ENCODE measurements at places on chromosomes 12 and 14.

DNA sequence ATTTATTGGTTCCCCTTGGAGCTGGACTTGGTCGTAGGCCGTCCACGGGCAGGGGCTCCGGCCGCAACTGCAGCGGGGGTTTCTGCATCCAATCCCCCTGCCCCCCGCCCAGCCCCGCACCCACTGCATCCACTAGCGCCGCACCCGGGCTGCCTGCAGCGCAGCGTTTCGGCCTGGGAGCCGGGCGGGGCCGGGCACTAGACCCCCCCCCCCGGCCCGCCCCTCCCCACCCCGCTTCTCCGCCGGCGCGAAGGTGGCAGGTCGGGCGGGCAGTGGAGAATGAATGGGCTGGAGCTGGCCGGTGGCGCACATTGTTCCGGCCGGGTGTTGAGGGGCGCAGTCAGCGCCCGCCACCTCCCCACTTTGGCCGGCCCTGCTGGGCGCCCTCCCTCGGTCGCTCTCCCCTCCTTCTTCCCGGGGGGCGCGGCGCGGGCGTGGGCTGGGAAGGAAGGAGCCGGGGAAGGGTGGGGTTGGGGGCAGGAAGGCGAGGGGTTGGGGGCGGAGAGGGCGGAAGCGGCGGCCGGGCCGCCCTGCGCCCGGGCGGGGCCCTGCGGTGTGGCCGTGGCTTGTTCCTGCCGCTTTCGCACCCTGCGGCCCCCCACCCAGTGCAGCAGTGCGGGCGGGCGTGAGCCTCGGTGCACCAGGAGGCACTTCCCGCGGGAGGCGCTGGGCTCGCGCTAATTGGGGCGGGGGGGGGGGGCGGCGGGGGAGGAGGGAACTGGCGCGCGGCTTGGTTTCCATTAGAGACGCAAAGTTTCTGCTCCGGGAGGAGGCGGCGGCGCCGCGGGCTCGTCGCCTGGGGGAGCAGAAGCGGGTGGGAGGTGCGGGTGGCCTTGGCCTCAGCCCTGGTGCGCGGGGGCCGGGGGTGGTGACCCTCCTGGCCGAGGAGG is 841 bp downstream of the CALM1 start:
- DNase-seq, result peak; percentile 73

DNA sequence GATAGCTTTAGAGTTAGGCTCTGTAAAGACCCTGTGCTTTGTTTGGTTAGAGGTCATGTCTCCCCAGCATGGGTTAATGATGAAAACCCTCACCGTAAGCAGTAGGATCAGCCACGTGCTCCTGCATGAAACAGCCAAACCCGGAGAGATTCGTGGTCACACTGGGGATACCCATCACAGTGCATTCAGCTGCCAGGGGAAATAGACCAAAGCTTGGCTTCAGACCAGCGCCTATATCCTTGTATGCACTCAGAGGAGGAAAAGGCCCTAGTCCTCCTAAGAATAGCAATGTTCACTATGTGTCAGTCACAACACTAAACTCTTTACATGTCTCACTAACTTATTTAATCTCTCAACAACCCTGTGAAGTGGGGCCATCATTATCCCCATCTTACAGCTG is 16.3 kb downstream of the SPX start:
- DNase-seq, result no peak

DNA sequence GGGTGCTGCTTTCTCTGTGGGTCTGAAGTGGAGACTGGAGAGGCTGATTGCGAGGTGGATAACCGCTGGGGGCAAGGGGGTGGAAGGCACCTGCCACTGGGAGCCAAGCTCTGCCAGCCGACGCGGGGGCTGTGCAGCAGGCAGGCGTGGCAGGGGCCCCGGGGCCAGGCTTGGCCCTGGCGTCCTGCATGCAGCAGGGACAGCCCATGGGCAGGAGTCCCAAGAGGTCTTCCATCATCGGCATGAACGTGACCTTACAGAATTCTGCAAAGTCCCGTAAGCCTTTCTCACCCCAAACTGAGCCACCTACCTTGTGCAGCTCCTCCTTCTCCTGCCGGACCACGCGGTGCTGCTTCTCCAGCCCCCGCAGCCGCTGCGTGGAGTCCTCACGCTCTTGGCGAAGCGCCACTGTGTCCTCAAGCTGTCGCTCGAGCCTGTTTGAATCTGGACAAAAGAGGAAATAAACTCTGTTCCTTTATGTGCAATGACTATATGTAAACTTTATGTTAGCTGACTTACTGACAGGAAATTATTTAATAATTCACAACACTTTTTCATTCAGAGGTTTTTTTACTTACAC is 51.3 kb downstream of the AMN start:
- DNase-seq, result no peak

GRCh38 chr14:68295316-68295816 is 475.8 kb downstream of the RAD51B start:
- no peak for DNase-seq

- no peak for DNase-seq
Measured at GRCh38 chr12:105409279-105409678, 78.8 kb downstream of the C12orf75 start.

GRCh38 chr12:128820723-128821432 is 2.9 kb downstream of the SLC15A4 start:
- DNase-seq, result peak; percentile 72

DNA sequence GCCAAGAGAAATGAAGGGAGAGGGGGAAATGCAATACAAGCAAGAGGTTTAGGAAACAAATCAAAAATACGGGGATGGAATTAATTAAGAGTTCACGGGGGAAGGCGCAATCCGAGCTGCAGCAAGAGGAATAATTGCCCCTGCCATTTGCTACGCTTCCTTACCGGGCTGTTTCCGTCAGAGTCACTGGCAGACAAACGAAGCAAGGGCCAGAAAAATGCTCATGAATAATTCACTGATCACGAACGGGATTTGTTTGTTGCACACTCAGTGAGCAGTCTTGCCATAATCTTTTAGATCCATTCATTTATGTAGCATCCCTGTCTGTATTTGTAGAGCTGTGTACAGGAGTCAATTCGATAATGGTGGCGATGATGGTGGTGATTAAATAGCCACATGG is 39.0 kb downstream of the PLXNC1 start:
- DNase-seq, result no peak

GRCh38 chr12:62264706-62265105 is 4.5 kb downstream of the USP15 start:
- DNase-seq, result no peak

DNA sequence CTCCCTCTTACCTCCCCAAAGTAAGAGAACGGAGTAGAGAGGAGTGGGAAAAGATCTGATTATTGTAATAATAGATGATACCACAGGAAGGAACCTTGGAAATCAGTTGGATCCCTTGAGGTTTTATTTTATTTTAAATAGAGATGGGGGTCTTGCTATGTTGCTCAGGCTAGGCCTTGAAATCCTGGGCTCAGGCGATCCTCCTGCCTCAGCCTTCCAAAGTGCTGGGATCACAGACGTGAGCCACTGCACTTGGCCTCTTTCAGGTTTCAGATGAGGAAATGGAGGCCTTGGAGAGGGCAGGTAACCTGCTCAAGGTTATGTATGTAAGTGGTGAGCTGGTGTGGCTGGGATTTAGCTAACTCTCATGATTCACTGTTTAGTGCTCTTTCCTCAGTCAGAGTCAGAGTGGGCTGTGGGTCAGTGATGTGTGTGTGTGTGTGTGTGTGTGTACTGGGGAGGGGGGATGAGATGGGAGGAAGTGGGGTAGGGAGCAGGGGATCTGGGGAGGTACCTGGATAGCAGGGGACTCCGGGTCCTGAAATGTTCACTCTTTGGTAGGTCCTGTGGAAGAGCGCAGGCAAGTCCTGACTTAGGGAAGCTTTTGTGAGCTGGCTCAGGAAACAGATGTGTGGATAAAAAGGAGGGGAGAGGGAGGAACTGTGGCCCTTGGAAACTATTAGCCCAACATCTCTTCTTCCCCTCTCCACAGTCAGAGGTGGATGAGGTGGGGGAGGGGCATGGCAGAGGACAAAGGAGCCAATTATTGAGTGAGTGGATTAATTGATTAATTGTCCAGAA is 4.7 kb upstream of the CISTR start:
- no peak for DNase-seq

DNA sequence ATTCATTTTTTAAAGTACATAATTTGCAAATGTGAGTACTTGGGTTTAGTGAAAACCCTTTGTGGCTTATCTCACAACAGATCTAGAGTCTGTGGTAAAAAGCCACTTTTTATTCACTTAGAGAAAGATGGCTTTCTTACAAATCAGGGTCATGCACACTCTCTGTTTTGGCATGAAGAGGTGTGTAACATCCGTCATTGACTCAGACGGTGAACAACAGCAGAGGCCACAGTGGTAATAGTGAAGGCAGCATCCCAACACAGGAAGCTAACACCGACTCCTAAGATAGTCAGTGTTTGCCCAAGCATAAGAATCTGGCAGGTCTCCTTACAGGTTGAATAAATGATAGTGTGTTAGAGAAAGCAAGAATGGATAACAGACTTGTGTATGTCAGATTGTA is 593.0 kb downstream of the SOX5 start:
- DNase-seq, result no peak

DNA sequence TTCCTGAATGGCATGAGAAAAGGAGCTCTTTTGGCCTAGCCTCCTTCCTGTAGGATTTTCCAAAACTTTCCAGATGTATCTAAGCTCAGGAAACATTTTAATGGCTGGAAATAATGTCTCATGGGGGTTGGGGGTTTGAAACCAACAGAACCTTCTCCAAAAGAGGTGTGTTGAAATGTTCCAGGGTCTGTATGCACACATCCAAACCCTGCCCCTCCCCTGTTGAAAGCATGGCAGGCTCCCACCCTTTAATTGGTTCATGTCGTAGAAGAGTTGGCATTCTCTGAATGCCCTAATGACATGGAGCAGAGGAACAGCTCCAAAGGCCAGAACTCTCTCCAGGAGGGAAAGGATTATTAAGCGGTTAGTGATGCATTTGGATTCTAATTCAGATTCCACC is 353.2 kb downstream of the ZFP36L1 start:
- DNase-seq, result no peak

GRCh38 chr12:62737188-62737587 is 197.8 kb downstream of the PPM1H start:
- no peak for DNase-seq

DNA sequence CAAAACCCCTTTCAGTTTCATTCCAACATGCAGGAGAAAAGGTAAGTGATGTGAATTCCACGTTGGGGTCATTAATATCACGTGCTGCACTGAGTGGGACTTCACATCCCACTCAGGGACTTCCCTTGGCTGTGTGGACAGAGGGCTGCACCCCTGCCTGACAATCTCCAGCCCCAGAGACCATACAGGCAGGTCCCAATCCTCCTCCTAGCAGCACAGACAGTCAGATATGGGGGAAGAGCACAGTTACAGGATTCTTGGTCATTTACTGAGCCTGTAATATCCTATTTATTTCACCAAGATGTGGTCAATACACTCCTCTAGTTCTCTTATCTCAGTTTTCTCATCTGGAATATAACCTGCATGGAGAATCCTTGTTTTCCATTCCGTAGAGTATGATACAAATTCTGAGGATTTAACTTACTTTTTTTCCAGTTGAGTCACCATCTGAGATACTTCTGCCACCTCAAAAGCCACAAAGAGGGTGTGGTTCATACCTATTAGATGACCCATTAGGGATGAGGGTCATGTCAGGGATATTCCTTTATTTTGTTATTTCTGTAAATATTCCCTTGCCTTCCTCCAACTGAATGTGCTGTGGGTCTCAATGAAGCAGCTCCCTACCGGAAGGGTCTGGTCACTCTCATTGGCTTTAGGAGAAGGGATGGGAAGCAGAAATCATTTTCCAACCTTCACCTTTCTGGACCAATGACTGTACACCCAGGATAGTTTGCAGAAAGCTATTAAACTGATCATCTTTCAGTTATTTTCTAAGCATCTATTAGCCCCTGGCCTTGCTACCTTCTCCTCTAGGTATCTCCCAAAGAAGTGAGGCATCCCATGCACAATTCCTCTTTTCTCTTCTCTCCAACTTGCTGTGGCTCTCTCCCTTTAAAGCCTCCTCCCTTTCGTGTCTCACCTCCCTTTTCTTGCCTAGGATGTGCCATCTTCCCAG is 43.0 kb upstream of the NTF3 start:
- no peak for DNase-seq

DNA sequence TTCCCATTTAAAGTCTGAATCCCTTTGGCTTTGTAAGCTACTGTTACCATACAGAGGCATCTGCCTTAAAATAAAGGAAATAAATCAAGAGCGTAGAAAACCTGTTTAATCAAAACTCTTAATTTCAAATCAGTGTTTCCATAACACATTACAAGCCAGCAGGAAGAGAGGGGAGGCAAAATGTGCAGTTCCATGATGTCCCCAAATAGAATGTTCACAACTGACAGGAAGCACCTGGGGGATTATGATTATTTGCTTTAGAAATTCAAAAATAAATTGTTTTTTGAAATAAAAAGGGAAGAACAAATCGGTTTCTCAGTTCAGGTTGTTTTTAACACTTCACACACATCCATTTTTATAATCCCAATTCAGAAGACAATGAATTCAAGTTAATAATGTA is 21.4 kb downstream of the SOCS2 start:
- no peak for DNase-seq

DNA sequence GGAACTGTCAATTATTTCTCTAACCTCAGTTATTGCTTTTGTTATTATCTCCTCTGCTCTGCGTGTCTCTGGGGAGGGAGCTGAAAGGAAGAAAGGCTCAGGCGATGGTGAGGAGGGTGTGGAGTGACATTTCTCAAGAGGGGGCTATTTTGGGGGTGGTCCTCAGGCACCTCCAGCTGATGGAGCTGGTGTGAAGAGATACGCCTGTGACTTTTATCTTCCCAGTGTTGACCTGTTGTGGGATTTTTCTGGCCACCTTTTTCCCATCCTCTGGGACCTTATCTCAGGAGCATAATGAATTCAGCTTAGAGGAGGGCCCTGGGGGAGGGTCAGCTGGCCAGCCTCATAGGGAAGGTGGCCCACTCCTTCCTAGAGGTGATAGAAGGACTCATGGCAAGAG is 26.4 kb downstream of the KCNA5 start:
- DNase-seq, result no peak

- no peak for DNase-seq
Measured at GRCh38 chr14:31936115-31936514, 141.0 kb upstream of the ARHGAP5 start.

GRCh38 chr14:92475037-92475436 is 38.5 kb upstream of the RIN3 start:
- DNase-seq, result no peak

- DNase-seq, result no peak
Measured at GRCh38 chr14:89899917-89900663, 54.4 kb downstream of the EFCAB11 start.

DNA sequence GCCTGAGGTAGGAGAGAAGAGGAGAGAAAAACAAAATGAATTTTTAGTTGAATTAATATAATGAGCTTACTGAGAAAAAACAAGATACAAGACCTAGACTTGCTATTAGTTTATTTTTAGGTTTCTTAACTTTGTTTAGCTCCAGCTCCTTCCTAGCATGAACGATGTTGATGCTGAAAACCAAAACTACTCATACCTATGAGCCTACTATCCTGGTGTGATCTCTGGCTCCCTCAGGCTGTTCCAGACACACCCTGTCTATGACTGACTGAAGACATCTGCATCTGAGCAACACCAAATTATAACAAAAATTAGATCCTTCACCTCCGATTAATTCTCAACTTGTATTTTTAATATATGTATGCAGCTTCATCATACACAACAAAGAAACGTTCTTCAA is 190.4 kb downstream of the SLC5A8 start:
- DNase-seq, result no peak
